ENCODE measurements at places on chromosomes 7 and 10. TPM values are rescaled to one million over a fixed set of nuclear protein-coding genes. Genes with fewer than 3 reads are reported as not detected.

DNA sequence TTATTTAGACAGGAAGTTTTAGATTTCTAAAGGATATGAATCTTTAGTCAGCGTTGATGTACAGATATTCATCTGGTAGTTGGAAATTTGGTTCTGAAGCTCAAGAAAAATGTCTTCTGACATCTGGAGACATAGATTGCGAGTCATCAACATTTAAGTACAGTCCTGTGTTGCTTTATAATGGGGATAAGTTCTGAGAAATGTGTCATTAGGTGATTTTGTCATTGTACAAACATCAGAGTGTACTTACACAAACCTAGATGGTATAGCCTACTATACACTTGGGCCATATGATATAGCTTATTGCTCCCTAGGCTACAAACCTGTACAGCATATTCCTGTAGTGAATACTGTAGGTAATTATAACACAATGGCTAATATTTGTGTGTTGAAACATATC lies 49.6 kb upstream of the UBN2 start:
- no peak for DNase-seq
- H3K27me3 ChIP-seq, result no peaks in the 10 kb centered on the region
- no peak overlapping the region for H3K4me3 ChIP-seq
- no peak overlapping the region for H3K27ac ChIP-seq

DNA sequence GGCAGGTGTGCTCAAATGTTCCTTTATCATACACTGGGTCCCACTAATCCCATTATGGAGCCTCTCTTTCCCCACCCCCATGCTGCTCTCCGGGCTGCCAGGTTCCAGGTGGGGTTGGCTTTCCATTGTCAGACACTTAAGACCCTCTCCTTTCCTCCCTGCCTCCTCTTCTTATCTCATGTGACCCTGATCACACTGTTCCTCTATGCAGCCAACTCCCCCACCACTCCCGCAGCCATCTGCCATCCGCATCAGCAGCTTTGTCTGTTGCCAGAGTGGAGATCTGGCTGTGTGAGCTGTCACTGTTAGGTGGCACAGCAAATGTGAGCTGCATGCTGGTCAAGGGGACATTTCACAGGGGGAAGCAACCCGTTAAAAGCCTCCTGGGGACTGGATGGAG lies 391.4 kb downstream of the TNS3 start:
- H3K4me3 ChIP-seq, result no peak overlapping the region
- DNase-seq, result no peak
- no peak overlapping the region for H3K27ac ChIP-seq
- H3K27me3 ChIP-seq, result no peaks in the 10 kb centered on the region
- no peaks in the 10 kb centered on the region for H3K4me1 ChIP-seq

GRCh38 chr7:130912082-130912861 lies 178.3 kb upstream of the KLF14 start:
- peak overlapping the region; percentile 18 for H3K4me3 ChIP-seq
- DNase-seq, result no peak
- H3K36me3 ChIP-seq, result no peaks in the 10 kb centered on the region
- H3K4me1 ChIP-seq, result peaks cover 13% of the 10 kb centered on the region
- no peaks in the 10 kb centered on the region for H3K27me3 ChIP-seq

- no peak overlapping the region for H3K27ac ChIP-seq
- no peaks in the 10 kb centered on the region for H3K4me1 ChIP-seq
- H3K27me3 ChIP-seq, result no peaks in the 10 kb centered on the region
- DNase-seq, result no peak
Observed at GRCh38 chr10:60456053-60456452, 66.4 kb upstream of the ANK3 start.

- H3K4me1 ChIP-seq, result no peaks in the 10 kb centered on the region
- no peaks in the 10 kb centered on the region for H3K27me3 ChIP-seq
- no peak for DNase-seq
- H3K27ac ChIP-seq, result no peak overlapping the region
- no peak overlapping the region for H3K4me3 ChIP-seq
Observed at GRCh38 chr7:22712999-22713398, 14.0 kb upstream of the IL6 start.

DNA sequence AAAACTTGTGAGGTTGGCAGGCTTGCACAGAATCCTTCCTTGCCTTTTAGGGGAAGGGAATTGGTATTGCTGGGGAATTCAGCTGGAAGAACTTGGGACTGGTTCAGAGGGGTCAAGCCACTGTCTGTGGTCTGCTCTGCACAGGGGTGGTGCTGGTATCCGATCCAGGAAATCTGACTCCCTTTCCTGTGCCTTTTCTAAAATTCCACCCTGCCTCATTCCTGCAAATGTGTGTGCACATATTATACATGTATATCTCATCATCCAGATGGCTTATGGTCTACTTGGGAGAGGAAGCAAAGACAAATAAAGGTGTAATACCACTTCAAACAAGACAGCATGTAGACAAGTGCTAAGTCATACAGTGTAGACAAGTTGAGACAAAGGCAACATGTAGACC lies 14.3 kb downstream of the UBTD1 start:
- DNase-seq, result no peak
- H3K27me3 ChIP-seq, result no peaks in the 10 kb centered on the region
- H3K36me3 ChIP-seq, result no peaks in the 10 kb centered on the region
- no peaks in the 10 kb centered on the region for H3K4me1 ChIP-seq
- H3K27ac ChIP-seq, result no peak overlapping the region

GRCh38 chr10:22319980-22320558 lies 830 bp upstream of the BMI1 start:
- DNase-seq, result no peak
- peak overlapping the region; percentile 94 for H3K4me3 ChIP-seq
- peaks cover 14% of the 10 kb centered on the region for H3K4me1 ChIP-seq
- no peaks in the 10 kb centered on the region for H3K27me3 ChIP-seq
- no peaks in the 10 kb centered on the region for H3K36me3 ChIP-seq
- peak overlapping the region; percentile 98 for H3K27ac ChIP-seq

GRCh38 chr10:64036321-64036930 lies 515.2 kb downstream of the REEP3 start:
- H3K27me3 ChIP-seq, result no peaks in the 10 kb centered on the region
- H3K4me3 ChIP-seq, result no peak overlapping the region
- DNase-seq, result no peak
- H3K36me3 ChIP-seq, result no peaks in the 10 kb centered on the region
- no peak overlapping the region for H3K27ac ChIP-seq

GRCh38 chr10:127262606-127263005 lies 66.2 kb upstream of the INSYN2A start:
- H3K4me1 ChIP-seq, result no peaks in the 10 kb centered on the region
- H3K36me3 ChIP-seq, result no peaks in the 10 kb centered on the region
- H3K27me3 ChIP-seq, result no peaks in the 10 kb centered on the region
- no peak for DNase-seq
- no peak overlapping the region for H3K4me3 ChIP-seq

DNA sequence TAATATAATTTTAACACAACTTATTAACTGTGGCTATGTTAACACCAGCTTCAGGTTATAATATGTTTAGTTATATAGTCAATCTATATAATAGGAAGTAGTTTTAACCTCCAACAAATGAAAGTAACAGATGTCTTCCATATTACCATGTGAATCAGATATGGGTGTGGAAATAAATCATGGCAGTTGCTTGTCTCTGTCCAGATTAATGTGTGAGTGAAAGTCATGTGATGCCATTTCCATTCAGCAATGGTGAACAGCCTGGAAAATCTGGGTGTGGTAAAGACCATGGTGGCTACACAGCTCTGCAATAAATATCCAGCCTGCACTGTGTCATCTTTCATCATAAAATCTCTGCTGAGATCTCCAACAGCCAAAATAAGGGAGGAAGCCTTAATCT lies 27.8 kb downstream of the HEPACAM2 start:
- H3K27me3 ChIP-seq, result no peaks in the 10 kb centered on the region
- H3K27ac ChIP-seq, result no peak overlapping the region
- H3K4me1 ChIP-seq, result peaks cover 5% of the 10 kb centered on the region
- no peak overlapping the region for H3K4me3 ChIP-seq

- no peaks in the 10 kb centered on the region for H3K27me3 ChIP-seq
- peak overlapping the region; percentile 58 for H3K27ac ChIP-seq
- H3K4me3 ChIP-seq, result no peak overlapping the region
- no peaks in the 10 kb centered on the region for H3K4me1 ChIP-seq
- DNase-seq, result peak; percentile 71
Observed at GRCh38 chr7:140326116-140326928, 72.0 kb downstream of the SLC37A3 start.

- H3K27ac ChIP-seq, result no peak overlapping the region
- no peaks in the 10 kb centered on the region for H3K4me1 ChIP-seq
- no peak overlapping the region for H3K4me3 ChIP-seq
Observed at GRCh38 chr7:155728116-155728515, 83.7 kb downstream of the RBM33 start.

- H3K27ac ChIP-seq, result no peak overlapping the region
- no peaks in the 10 kb centered on the region for H3K27me3 ChIP-seq
- DNase-seq, result no peak
- no peaks in the 10 kb centered on the region for H3K4me1 ChIP-seq
Observed at GRCh38 chr10:110067960-110068770, 60.4 kb downstream of the ADD3 start.

GRCh38 chr10:27558612-27559020 lies 54.5 kb downstream of the RAB18 start:
- DNase-seq, result peak; percentile 26
- no peak overlapping the region for H3K27ac ChIP-seq
- no peaks in the 10 kb centered on the region for H3K4me1 ChIP-seq
- H3K36me3 ChIP-seq, result no peaks in the 10 kb centered on the region
- no peak overlapping the region for H3K4me3 ChIP-seq

- peaks cover 4% of the 10 kb centered on the region for H3K4me1 ChIP-seq
- no peak overlapping the region for H3K27ac ChIP-seq
- H3K27me3 ChIP-seq, result no peaks in the 10 kb centered on the region
- no peak for DNase-seq
Observed at GRCh38 chr7:111172564-111173257, 81.8 kb downstream of the LRRN3 start.

GRCh38 chr7:116836048-116836447 lies 26.3 kb upstream of the CAPZA2 start:
- no peak overlapping the region for H3K4me3 ChIP-seq
- no peaks in the 10 kb centered on the region for H3K27me3 ChIP-seq
- H3K36me3 ChIP-seq, result no peaks in the 10 kb centered on the region
- no peak overlapping the region for H3K27ac ChIP-seq

DNA sequence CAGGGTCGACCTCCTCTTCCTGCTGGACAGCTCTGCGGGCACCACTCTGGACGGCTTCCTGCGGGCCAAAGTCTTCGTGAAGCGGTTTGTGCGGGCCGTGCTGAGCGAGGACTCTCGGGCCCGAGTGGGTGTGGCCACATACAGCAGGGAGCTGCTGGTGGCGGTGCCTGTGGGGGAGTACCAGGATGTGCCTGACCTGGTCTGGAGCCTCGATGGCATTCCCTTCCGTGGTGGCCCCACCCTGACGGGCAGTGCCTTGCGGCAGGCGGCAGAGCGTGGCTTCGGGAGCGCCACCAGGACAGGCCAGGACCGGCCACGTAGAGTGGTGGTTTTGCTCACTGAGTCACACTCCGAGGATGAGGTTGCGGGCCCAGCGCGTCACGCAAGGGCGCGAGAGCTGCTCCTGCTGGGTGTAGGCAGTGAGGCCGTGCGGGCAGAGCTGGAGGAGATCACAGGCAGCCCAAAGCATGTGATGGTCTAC lies 46.9 kb downstream of the VWA2 start:
- no peak overlapping the region for H3K4me3 ChIP-seq
- no peaks in the 10 kb centered on the region for H3K27me3 ChIP-seq
- DNase-seq, result no peak

GRCh38 chr10:68302871-68303270 lies 29.0 kb upstream of the HNRNPH3 start:
- H3K4me1 ChIP-seq, result no peaks in the 10 kb centered on the region
- no peaks in the 10 kb centered on the region for H3K27me3 ChIP-seq
- no peaks in the 10 kb centered on the region for H3K36me3 ChIP-seq
- H3K4me3 ChIP-seq, result no peak overlapping the region

Gene HPSE2
- total RNA-seq, result 4.7 TPM

Gene ACSL5
- total RNA-seq, result 14.5 TPM

Gene AOAH
- 4.1 TPM for total RNA-seq

Gene LIPF
- not detected for total RNA-seq

Gene OR2A1
- not detected for total RNA-seq

Gene ZNF394
- 37.4 TPM for total RNA-seq

All from prostate gland (tissue), 2 donors.